Amniotic stem cell (primary cell): ENCODE measurements at places on chromosomes 3 and 15.

GRCh38 chr15:94677202-94677790 is 445.9 kb downstream of the MCTP2 start:
- DNase-seq = no peak

GRCh38 chr3:22939349-22939748 is 263.8 kb upstream of the UBE2E2 start:
- peak; percentile 39 for DNase-seq

GRCh38 chr15:38217788-38218609 is 34.6 kb upstream of the SPRED1 start:
- no peak for DNase-seq

DNA sequence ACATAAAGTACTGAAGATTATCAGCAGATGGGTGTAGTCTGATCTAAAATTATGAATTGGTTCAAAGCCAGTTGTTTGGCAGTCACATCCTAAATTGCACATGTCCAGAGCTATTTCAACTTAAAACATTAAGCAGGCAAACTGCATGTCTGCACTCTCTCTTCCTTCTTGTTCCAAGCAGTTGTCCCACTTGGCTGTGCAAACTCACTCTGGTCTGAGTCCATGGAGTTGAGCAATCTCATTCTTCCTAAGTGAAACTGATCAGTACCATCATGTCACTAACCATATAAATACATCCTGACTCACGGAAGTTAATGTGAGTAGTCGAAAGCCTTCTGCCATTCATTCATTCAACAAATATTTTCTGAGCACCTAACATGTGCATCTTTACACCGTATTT is 353.0 kb downstream of the ROBO1 start:
- no peak for DNase-seq

GRCh38 chr3:105354429-105354828 is 12.3 kb upstream of the ALCAM start:
- DNase-seq = no peak
